Hematopoietic multipotent progenitor cell treated with erythropoietin and hydrocortisone succinate and interleukin-3 and kit ligand, for 8 days (in vitro differentiated cells): ENCODE measurements at places on chromosomes 3 and 15.
A peak's percentile ranks its signal among the peaks of the same experiment; 100 is the strongest.

DNA sequence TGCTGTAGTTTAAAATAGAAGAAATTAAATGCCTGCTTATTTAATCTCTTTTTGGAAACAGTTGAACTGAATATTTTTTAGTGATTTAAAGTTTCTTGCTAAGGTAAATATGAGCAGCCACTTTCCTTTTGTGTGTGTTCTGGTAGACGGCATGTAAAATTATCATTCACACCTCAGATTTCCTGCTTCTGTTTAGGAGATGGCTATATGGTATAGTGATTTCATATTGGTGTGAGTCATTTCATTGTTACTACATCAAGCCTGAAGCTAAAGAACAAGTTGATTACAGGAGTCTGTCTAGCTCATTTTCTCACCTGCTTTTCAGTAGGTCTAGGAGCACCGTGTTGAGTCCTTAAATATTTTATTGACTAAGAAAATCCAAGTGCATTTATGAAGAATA lies 2.2 kb downstream of the LRCH3 start:
- no peak for DNase-seq

GRCh38 chr15:55694652-55695150 lies 48.3 kb downstream of the PRTG start:
- no peak for DNase-seq

- DNase-seq: no peak
Measured at GRCh38 chr15:44275150-44275830, 13.2 kb upstream of the GOLM2 start.

- DNase-seq: no peak
Measured at GRCh38 chr3:17030956-17031652, 146.3 kb downstream of the PLCL2 start.

GRCh38 chr3:85801955-85802354 lies 843.2 kb downstream of the CADM2 start:
- DNase-seq: no peak

DNA sequence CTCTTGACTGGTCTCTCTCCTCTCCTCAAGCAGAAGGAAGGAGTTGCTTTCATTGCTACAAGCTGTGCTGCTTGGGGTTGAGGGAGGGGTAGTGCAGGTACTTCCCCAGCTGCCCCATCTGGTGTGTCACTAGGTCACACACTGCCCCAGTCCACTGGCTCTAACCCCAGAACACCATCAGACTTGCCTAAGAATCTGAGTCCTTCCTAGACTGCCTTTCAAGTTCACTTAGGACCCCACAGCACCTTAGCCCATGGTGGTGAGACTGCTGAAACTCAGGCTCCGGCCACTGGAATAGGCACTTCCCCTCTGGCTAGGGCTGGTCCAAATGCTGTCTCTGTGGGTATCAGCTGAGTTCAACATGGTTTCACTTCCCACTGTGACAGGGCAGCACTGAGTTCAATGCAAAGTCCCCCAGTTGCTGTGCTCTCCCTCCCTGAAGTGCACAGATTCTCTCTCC lies 279.7 kb upstream of the GOLGA6L4 start:
- DNase-seq: no peak

DNA sequence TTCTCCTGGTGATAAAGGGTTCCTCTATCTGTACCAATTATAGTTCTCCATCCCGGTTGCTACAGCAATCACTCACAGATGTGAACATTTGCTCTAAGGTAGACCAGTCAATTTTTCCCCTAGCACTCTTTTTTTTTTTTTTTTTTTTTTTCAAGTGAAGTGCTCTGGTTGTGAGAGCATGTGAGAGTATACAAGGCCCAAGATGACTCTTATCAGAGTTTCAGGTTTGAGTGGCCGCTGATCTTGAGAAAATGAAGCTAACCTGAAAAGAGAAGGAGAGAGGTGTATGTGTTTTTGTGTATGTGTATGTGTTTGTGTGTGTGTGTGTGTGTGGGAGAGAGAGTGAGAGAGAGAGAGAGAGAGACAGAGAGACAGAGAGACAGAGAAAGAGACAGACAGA lies 44.4 kb upstream of the OTOL1 start:
- no peak for DNase-seq

DNA sequence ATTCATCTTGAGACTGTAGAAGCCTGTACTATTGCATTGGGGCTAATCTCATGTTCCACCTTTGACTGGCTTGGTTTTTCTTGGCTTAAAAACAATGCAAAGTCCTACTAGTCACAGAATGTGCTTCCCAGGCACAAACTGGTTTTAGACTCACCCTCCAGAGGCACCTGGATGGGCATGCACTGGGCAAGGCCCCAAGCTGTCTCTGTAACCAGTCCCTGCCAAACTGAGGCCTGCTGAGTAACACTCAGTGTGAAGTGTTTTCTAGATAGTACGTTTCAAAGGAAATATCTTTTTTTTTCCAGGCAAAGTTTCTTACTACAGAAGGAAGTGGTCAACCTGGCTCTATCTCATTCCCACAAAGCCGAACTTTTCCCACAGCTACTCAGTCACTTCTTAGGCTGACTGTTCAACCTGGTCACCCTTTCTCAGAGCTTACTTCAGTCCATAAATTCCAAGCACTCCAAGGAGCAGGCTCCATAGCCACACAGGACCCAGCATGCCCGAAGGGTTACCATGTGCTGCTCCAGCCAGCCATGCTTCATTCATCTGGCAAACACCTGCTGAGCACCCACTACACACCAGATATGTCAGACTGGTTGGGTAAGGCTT lies 57.4 kb downstream of the NPTN start:
- DNase-seq: peak; percentile 17

GRCh38 chr3:59839810-59840515 lies 790.1 kb upstream of the CFAP20DC start:
- no peak for DNase-seq

GRCh38 chr3:99873269-99874102 lies 55.8 kb downstream of the CMSS1 start:
- no peak for DNase-seq

- DNase-seq: peak; percentile 16
Measured at GRCh38 chr15:66251790-66252684, 1.5 kb downstream of the MEGF11 start.

GRCh38 chr15:66483131-66483566 lies 14.4 kb downstream of the SNAPC5 start:
- DNase-seq: no peak

- no peak for DNase-seq
Measured at GRCh38 chr3:123395235-123395634, 53.7 kb downstream of the ADCY5 start.

GRCh38 chr15:81292523-81293001 lies 31.4 kb downstream of the STARD5 start:
- DNase-seq: no peak

DNA sequence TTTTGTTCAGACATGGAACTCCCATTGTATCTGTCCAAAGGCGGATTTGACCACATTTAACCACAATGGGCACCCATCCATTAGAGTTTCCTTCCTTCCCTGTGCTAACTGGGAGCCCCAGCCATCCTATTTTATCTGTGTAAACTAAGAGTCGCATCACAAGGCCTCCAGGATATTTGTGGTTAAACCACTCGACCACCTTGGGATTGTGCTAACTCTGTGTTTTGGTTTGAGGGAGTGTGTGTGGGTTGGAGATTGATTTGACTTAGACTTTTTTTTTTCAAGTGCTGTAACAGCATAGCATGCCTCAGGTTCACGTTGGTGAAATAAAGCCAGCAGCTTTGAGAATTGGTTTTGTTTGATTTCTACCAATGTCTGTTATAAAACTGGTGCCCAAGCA lies 100.4 kb upstream of the TP63 start:
- DNase-seq: no peak

- DNase-seq: no peak
Measured at GRCh38 chr3:46564190-46565021, 1.7 kb downstream of the LRRC2 start.

GRCh38 chr15:89495638-89496145 lies 691 bp downstream of the RHCG start:
- no peak for DNase-seq

DNA sequence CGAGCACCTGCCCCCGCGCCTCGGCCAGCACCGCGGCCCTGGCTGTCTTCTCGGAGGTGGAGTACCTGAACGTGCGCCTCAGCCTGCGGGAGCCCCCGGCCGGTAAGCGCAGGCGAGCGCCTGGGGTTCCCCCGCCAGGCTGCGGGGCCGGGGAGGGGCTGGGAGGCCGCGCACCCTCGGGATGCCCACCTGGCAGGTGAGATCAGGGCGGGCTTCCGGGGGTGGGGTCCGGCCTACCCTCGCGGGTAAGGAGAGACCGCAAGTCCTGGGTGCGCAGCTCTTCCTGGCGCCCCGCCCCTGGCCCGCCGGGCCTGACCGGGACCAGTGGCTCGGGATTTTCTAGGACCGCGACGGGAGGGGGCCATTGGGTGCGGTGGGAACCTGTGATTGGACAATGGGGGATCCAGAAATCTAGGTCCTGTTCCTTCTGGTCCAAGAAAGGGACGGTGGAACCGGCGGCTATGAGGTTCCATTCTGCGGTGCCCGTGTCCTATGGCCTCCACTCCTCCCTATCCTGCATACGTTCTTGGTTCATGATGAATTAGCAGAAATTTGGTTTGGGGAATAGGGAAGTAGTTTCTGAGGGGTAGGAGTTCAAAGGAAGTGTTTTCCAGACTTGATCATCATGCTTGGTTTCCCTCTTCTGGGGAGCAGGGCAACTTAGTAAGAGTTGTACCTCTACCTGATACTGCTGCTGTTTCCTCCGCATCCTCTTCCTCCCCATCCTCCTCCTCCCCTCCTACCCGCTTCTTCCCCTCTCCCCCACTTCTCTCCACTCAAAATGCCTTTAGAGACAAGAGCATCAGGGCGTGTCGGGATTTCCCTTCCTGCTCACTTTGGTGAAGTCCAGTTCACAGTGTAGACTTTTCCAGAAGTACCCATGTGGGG lies 808 bp downstream of the ARRDC4 start:
- no peak for DNase-seq

- DNase-seq: no peak
Measured at GRCh38 chr3:45528429-45528828, 66.1 kb upstream of the LIMD1 start.

GRCh38 chr3:52317208-52318000 lies 1.3 kb downstream of the DNAH1 start:
- peak; percentile 44 for DNase-seq

DNA sequence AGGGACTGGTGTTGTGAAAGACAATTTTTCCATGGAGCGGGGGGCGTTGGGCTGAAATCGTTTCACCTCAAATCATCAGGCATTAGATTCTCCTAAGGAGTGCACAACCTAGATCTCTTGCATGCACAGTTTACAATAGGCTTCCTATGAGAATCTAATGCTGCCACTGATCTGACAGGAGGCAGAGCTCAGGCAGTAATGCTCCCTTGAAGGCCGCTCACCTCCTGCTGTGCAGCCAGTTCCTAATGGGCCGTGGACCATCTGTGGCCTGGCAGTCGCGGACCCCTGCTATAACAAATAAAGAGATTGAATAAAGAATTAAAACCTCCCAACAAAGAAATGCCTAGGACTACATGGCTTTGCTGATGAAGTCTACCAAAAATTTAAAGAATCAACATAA lies 25.3 kb upstream of the ANKRD28 start:
- DNase-seq: no peak
